OCI-LY7 (cell line): ENCODE measurements at places on chromosomes 16 and 17. TPM values are rescaled to one million over a fixed set of nuclear protein-coding genes. Genes with fewer than 3 reads are reported as not detected.

Gene SLFN11
- not detected in 2 replicates for total RNA-seq

DNA sequence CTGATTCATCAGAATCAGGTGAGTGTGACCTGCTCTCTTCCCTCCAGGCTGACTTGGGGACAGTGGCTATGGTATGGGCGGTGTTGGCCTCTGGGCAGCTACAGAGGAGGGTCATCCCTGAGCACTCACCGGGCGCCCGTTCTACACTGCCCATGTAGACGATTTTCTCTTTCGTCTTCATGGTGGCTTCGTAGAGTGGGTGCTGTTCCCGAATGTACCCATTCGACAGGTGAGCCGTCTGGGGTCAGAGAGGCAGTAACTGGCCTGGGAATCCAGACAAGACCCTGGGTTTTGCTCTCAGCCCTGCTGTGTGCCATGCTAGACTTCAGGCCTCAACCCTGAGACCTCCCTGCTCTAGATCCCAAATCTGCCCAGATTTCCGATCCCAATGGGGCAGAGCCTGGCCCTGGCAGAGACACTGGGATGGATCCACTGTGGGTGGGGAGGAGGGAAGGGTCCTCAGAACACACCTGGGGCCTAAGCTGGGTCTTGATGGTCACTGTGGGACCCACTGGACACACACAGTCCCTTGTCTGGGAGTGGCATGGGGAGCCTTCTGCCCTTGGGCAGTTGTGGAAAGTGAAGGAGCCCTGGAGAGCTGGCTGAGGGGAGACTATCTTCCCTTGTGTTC, 13.2 kb downstream of the USP6 start:
- DNase-seq: no peak

DNA sequence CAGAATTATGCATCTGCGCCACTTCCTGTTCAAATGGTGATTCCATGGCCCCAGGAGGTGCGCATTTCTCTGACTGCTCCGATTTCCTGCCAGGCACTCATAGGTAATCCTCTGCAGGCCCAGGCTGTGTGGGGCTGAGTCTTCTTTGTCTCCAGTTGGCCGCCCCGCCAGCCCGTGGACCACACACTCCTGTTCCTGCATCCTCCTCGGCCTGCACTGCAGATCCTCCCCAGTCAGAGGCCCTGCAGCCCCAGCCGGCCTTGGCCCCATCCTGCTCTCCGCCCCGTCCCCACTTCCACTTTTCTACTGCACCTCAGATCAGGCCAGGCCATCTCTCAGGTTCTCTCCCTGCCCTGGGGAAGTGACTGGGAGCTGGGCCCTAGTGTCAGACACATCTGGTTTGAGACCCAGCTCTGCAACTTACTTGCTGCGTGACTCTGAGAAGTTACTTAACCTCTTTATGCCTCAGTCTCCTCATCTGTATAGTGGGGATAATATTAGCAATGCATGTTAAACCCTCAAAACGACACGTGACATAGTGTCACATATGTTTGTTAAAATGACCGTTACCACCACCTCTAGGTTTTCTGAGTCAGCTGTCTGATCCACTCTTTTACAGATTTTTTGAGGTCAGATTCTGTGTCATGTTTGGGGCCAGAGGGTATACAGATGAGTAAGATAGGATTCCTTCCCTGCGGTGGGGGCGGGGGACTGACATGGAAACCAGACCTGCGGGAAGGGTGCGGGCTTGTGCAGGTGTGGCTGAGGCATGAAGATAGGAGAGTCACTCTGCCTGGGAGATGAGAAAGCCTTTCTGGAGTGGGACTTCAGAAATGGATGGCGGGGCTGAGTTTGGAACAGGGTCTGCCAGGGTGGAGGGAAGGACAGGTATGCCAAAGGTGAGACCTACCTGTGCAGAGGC, 12.8 kb downstream of the RAB11FIP4 start:
- DNase-seq: no peak

Gene GPR179
- total RNA-seq: 0.06 and 1.1 TPM in 2 replicates

DNA sequence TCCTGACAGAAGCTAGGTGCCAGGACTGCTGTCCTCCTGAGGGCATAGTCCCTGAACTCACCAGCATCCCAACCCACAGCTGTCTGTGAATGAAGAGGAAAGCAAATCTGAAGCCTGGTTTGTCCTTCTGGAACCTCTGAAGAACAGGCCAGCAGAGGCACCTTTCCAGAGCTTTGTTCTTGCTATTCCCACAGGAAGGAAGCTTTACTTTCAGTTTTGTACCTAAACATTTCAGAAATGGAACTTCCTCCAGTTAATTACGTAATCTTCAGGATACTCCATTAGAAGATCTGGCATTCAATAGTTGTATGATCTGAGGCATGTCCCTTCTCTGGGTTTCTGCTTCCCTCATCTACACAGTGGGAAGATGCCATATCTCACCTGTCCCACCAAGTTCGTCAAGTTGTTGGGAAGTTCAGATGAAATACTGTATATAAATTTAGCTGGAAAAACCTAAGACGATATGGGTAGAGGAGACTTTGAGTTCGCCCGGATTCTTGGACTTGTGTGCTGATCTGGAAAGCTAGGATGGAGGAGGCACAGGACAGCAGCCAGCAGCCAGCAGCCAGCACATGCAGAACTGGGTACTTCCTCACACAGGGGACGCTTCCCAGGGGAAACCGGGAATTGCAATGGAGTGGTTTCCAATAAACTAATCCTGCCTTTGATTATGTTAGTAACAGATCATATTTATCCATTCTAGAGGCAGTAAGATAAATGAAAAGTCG, 22.4 kb downstream of the NXPH3 start:
- DNase-seq: no peak

Gene RNF157
- total RNA-seq: 0.70 and 1.3 TPM in 2 replicates

DNA sequence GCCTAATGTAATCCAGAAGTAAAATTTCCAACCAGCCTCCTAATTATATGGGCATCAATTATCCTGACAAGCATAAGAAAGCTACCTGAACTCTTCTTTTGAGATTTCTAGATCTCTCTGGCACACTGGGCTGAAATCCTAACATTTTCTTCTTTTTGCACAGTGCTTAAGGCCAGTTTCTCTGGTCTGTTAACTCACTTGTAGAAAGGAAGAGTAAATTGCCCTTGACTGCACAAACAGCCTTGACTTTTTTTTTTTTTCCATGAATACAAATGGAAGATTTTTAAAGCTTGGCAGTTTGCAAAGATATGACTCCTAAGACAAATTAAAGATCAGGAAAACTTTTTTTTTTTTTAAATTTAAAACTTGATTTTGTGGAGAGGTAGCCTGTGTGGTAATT, 291.2 kb upstream of the MON1B start:
- no peak for DNase-seq

DNA sequence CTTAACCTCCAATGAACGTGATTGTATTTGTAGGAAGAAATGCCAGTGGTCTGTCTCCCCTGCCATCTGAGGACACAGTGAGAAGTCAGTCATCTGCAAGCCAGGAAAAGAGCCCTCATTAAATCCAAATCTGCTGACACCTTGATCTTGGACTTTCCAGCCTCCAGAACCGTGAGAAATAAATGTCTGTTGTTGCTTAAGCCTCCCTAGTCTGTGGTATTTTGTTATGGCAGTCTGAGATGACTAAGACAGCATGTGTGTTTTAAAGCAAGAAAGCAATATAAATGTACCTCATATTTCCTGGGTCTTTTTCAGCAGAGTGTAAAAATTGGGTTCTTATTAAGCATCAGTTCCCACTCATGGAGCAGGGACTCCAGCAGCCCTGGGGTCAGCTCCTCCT, 177.9 kb upstream of the NLRP1 start:
- DNase-seq: no peak

DNA sequence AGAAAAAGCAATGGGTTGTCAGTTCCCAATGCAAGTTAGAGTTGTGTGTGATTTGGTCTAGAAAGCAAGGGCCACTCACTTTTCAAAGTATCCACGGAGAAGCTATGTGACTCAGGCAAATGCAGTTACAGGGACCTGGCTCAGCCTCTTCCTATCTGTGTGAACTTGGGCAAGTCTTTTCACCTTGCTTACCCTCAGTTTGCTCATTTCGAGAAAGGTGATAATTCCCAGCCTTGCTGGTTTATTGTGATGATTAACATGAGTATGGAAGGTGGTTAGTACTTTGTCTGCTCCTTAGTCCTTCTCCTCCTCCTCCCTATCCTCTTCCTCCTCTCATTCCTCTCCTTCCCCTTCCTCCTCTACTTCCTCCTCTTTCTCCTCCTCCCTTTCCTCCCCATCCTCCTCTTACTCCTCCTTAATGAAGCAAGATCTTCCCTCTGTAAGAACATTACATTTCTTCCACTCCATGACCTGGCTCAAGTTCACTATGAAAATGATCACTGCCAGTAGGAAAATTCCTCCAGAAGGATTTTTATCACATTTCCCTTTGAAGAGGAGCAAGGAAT, 204.0 kb downstream of the GRIN2A start:
- no peak for DNase-seq

Gene THUMPD1
- 47.4 and 48.3 TPM in 2 replicates for total RNA-seq

DNA sequence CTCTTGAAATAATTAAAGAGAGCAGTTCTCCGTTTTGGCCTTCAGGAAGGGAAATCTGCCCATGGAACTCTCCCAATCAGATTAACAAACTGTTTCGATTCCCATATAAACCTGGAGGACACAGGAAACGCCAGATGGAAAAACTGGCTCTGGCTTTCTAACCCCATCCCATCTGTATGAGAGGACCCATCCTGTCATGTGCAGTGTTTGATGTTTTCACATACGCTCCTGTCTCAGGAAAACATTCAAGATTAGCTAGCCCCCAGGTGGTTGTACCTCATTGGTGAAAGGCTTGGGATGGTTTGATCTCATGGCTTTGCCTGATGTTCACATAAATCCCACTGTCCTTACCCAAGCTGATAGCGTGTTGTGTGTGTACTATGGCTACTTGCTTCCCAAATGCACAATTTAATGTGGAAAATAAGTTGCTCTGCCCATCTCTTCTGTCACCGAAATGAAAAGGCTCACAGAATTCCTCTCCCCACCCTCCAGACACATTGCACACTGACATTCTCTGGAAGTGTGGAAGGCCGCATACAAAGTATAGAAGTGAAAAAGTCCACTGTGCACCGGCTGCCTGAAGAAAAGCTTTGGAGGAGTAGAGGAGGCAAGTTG, 18.2 kb upstream of the ERN1 start:
- DNase-seq: peak; percentile 43

DNA sequence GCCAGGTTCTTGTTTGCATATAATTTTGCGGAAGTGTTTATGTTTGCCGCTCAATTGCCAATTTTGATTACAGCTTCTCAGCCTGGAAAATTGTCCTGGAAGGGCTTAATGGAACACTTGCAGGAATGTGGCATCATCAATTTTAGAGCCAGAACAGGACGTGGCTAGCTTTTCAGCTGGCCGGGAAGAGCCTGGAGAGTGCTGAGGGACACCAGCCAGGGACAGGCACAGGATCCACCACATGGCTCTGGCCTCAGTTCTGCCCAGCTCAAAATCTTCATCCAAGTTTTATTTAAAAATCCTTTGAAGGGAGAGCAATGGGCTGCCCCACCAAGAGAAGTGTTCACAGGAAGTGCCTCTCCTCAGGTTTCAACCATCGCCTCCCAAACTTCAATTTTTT, 287.2 kb upstream of the HSBP1 start:
- DNase-seq: no peak

Gene TBC1D3K
- total RNA-seq: not detected in 2 replicates

DNA sequence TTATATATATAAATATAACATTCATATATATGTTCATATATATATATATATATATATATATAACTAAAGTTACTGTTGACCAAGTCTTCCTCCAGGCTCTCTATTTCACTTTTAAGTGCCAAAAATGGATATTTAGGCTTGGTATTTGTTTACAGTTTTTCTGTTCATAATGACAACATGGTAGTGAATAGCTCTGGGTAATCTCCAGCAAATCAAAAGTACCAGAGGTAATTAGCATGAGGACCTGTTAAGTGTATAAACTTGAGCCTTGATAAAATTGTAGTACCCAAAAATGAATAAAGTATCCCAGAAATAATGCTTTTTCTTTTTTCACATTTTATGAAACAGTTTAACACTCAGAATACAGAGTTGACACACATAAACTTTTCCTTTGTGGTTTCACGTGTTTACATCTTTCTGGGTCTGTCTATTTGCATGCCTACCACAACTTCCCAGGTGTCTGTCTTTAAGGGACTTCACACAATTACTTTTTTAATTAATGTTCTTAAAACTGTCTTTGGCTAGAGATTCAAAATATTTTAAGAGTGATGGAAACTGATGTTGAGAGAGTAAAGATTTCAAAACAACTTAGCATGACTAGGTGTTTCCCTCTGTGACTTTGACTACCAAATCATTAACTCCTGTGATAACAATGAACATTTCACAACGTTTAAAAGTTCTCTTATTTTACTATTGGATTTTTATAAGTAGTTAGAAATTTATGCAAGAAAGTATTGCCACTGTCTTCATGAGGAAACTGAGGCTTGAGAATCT, 47.9 kb downstream of the RABEP1 start:
- DNase-seq: peak; percentile 21

Gene CORO6
- 6.2 and 7.5 TPM in 2 replicates for total RNA-seq

Gene NTN1
- not detected in 2 replicates for total RNA-seq

- no peak for DNase-seq
Measured at GRCh38 chr17:8606401-8606800, 24.1 kb downstream of the MYH10 start.

Gene ACSM2B
- not detected in 2 replicates for total RNA-seq

Gene FOXO3B
- total RNA-seq: 0.98 and 1.2 TPM in 2 replicates

DNA sequence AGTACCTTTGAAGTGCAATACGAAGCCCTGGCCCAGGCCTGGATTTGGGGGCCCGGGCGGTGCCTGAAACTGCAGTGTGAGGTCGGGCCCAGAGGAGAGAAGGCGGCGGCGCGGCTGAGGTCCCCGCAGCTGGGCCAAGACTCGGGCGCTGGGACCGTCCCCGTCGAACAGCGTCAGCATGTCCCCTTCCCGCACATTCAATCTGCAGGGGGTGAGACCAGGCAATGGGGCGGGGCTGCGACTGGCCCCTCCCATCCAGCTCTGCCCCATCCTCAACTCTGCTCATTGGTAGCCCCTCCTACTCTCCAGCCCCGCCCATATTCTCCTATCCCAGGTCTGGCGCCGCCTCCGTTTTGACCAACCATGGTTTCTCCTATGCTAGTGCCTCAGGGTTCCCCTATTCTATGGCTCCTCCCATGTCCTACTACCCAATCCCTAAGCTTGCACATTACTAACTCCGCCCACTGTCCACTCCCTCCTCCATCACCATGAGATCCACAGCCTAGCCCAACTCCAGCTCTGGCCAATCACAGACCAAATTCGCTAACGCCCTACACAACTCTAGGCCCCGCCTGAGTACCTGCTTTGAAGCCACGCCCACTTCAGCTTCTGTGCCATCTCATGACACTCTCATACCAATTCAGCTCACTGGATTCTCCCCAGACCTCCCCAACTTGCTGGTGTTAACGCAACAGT, 14.4 kb upstream of the CDIPT start:
- DNase-seq: peak; percentile 95

GRCh38 chr17:32126325-32126724, 16.0 kb upstream of the RHOT1 start:
- DNase-seq: no peak

- DNase-seq: no peak
Measured at GRCh38 chr17:2784864-2785263, 11.4 kb upstream of the RAP1GAP2 start.

GRCh38 chr17:72863526-72864211, 228.8 kb downstream of the SLC39A11 start:
- no peak for DNase-seq

Gene SHISA6
- total RNA-seq: not detected in 2 replicates

- no peak for DNase-seq
Measured at GRCh38 chr16:50740736-50741135, 1.1 kb upstream of the CYLD start.

Gene C1QTNF8
- total RNA-seq: not detected in 2 replicates

GRCh38 chr17:71983828-71984227, 137.0 kb upstream of the SOX9 start:
- DNase-seq: no peak

GRCh38 chr16:29988346-29989075, 6.9 kb downstream of the HIRIP3 start:
- DNase-seq: no peak
